ENCODE measurements at places on chromosomes 1 and 21.

GRCh38 chr1:239288820-239289554, 97.4 kb upstream of the CHRM3 start:
- no peak for DNase-seq

DNA sequence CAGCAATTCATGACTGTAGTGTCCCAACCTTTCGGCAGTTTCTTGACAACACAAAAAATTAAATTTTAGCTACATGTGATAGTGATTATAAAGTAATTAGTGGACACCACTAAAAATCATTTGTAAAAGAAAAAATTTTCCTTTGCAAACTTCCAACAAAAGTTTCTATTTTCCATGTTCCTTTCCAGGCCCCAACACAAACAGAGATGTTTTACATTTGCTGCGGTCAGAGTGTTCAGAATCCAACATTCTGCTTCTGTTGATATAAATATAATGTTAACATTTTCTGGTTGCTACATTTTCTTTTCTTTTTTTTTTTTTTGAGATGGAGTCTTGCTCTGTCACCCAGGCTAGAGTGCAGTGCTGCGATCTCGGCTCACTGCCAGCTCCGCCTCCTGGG, 54.9 kb upstream of the WLS start:
- DNase-seq = no peak

GRCh38 chr1:192929597-192929996, 120.8 kb downstream of the RGS2 start:
- DNase-seq = no peak

DNA sequence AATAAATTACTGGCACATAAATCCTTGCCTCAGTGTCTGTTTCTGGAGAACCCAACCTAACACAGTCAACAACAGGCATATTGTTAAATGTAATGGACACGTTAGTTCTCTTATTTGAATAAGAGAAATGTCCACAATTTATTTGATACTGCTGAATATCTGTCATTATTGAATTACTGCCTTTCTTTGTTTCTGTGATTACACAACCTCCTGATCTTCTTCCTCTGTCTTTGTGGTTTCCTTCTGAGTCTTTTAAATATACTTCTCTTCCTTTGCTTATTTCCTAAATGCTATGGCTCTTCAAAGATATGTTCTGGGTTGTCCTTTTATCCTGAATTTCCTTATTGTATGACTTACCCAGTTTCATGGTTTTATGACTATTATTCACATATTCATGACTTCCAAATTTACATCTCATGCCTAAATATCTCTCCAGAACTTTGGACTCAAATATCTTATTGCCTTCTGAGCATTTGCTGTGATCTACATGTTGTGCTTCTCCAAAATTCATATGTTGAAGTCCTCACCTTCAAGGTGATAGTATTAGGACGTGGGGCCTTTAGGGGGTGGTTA, 39.9 kb downstream of the MSH4 start:
- DNase-seq = no peak

GRCh38 chr21:35395728-35396127, 346.6 kb upstream of the RUNX1 start:
- DNase-seq = no peak

DNA sequence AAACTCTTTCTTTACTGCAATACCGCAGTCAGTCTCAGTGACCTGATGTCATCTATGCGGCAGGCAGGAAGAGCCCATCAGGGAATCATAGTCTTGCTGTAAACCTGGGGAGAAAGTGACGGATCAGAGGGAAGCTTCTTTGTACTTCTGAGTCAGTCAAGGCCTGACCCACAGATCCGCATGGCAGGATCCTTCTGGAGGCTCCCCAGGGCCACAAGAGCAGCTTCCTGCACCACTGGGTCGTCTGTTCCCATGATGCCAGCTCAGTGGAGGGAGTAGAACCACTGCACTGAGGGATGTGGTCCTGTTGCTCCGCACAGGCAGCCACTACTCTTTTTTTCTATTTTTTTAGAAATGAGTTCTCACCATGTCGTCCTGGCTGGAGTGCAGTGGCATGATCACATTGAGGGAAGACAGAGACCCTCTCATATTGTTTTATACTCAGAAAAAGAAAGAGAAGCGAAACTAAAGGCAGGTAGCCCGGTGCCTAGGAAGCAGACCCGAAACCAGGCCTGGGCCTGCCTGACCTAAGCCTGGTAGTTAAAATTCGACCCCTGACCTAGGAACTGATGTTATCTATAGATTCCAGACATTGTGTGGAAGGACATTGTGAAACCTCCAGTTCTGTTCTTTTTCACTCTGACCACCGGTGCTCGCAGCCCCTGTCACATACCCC, 6.3 kb upstream of the ERVH48-1 start:
- no peak for DNase-seq

DNA sequence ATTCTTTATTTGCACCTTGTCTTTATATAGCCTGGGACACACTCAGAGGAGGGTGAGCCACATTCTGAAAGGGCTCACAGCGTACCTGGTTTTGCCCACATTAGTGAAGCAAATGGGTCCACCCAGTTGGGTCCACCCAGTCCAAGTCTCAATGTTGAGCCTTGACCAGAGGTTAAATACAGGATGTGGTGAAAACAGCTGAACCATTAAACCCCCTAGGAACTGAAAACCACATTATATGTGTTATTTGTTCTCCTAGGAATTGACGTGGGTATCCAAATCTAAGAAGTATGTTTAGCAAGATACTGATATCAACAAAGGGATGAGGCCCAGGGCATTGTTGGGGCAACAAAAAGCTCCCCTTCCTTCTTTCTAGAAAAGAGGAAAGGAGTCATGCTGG, 83.8 kb downstream of the SETD4 start:
- no peak for DNase-seq

DNA sequence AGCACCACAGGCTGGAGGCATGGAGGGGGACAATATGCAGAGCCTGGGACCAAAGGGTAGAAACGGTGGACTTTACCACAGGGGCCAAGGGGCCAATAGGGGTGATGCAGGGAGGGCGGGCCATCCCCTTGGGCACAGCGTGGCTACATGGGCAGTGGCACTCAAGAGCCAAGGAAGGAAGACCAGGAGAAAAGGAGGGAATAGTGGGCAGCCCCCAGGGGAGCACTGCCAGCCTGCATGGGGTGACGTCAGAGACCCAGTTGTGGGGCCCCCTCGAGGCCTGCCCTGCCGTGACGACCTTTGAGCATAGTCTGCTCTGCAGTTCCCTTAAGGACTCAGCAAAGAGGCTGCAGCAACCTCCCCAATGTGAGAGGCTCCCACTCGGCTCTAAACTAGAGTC, 95.5 kb upstream of the TMPRSS2 start:
- DNase-seq = no peak

DNA sequence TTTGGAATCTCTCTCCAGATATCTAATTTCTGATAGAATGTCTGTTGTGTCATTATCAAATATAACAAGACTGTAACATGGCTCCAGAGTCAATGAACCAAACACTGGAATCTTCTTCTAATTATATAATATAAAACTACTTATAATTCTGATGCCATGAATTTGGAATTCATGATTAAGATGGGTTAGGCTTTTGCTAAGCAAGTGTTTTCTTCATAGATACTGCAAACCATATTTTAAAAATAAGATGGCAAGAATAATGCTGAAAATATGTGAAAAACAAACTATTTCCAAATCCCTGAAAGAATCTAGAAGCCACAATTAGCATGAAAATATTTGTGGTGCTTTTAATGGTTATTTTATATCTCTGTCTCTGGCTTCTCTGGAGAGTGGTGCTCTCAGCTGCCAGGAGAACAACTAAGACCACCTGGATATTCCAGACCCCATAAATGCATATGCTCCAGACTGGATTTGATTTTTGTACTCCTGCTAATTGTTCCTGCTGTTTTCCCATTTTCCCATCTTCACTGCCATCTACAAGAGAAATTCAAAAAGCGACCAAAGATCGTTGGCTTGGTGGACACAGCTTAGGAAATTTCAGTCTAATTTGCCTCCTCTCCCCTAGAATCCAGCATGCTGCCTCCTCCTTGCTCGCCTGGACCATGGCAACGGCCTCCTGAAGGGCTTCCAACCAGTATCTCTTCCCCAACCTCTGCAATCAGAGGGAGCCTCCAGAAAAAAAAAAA, 418.9 kb downstream of the SETD4 start:
- DNase-seq = no peak

DNA sequence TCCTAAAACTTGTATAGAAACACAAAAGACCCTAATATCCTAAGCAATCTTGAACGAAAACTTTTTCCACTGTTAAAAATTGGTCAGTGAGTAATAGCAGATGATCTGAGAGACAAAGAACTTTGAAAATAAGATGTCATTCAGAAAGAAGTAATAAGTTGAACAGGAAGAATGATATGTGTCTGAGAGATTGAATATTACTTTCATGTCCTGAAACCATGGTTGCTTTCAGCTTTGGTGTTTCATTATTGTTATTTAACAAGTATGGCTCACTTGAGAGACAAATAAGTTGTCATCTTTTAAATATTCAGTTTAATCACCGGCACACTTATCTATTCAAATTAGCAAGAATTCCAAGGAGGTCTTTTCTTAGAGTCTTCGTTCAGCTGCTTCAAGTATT, 11.4 kb downstream of the PRKACB start:
- DNase-seq = no peak

- no peak for DNase-seq
Measured at GRCh38 chr1:228845101-228845500, 109.8 kb downstream of the RHOU start.

DNA sequence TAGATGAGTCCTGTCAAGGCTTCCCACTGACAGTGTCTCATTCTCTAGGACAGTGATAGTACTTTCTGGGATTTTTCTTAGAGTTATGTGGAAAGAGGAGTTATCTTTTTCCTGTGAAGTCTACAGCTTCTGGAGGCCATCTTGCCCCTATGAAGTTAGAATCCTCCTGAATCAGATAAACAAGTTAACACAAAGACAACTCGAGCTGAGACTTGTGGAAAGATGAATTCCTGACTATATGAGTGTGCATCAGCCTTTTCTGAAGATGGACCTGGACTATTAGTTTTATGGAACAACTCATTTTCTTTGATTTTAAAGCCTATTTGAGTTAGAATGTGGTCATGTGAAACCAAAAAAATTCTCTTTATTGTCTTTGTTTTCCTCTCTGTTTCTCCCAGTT, 290.9 kb downstream of the LRRIQ3 start:
- no peak for DNase-seq

DNA sequence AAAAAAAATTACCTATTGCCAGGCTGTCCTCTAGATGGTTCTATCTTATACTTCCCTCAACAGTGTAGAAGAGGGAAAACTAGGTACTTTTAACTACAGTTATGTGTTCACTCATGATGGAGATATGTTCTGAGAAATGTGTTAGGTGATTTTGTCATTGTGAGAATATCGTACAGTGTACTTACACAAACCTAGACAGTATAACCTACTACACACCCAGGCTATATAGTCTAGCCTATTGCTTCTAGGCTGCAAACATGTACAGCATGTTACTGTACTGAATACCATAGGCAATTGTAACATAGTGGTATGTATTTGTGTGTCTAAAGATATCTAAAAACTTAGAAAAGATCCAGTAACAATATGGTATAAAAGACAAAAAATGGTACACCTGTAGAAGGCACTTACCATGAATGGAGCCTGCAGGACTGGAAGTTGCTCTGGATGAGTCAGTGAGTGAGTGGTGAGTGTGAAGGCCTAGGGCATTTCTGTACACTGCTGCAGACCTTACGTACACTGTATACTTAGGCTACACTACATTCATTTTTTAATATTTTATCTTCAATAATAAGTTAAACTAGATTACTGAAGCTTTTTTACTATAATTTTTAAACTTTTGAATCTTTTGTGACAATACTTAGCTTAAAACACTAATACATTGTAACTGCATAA, 13.2 kb downstream of the MGST3 start:
- DNase-seq = no peak

GRCh38 chr1:119943216-119943615, 46.9 kb upstream of the ADAM30 start:
- no peak for DNase-seq

DNA sequence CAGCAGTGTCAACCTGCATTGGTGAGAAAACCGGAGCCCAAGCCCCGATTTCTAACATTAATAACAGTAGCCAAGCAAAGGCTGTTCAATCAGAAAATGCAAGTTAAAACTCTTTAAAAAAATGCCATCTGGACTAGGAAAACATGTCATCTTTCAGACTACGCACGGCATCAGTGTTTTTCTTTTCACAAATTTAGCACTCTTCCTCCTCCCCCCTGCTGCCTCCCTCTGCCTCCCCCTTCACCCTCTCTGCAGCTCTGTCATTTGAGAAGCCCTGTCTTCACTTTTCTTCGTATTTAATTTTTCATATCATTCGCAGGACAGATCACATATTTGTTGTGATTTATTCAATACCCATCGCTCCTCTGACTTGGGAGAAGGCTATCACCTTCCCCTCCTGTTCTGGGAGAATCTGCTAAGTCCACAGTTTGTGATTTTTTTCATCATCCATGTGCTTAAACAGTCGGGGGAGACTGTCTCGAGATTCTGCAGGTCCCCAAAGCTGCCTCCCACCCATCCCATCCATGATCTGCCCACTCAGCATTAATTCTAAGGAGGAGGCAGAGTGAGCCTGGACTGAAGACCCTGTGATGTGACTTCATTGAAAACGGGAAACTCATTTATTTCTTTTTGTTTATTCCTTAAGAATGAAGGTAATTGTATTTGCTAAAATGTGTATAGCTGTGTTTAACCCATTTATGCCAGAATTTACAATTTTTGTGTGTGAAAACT, 84.8 kb downstream of the PROX1 start:
- no peak for DNase-seq
